ENCODE measurements at places on chromosomes 5 and 9.

GRCh38 chr5:150502847-150503246 lies 5.1 kb upstream of the NDST1 start:
- DNase-seq: no peak

DNA sequence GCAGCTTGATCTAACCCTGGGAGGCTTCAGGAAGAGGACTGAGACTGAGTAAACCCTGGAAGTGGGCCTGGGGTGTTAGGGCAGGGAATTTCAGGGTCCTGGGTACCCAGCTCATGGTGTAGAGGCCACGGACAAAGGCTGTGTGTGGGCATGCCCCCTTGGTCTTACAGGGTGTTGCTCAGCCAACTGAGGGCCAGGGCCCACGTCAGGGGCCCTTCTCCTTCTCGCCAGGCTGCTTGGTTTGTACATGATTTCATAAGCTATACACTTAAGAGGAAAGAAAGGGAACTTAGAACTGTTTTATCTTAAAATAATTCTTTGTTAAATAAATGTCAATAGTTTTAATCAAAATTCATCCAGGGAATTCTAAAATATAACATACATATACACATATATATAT lies 95.4 kb downstream of the TLE4 start:
- DNase-seq: no peak

GRCh38 chr5:32597041-32597629 lies 11.8 kb downstream of the SUB1 start:
- no peak for DNase-seq

GRCh38 chr9:114035845-114036801 lies 42.0 kb downstream of the AMBP start:
- no peak for DNase-seq

GRCh38 chr9:135610290-135611141 lies 28.8 kb downstream of the GLT6D1 start:
- DNase-seq: no peak

GRCh38 chr9:109510506-109510905 lies 12.4 kb upstream of the PTPN3 start:
- DNase-seq: no peak

- no peak for DNase-seq
These were observed 44.5 kb upstream of the CDH6 start for GRCh38 chr5:31148959-31149475.

GRCh38 chr9:122477346-122477745 lies 380 bp downstream of the OR1J1 start:
- DNase-seq: no peak

DNA sequence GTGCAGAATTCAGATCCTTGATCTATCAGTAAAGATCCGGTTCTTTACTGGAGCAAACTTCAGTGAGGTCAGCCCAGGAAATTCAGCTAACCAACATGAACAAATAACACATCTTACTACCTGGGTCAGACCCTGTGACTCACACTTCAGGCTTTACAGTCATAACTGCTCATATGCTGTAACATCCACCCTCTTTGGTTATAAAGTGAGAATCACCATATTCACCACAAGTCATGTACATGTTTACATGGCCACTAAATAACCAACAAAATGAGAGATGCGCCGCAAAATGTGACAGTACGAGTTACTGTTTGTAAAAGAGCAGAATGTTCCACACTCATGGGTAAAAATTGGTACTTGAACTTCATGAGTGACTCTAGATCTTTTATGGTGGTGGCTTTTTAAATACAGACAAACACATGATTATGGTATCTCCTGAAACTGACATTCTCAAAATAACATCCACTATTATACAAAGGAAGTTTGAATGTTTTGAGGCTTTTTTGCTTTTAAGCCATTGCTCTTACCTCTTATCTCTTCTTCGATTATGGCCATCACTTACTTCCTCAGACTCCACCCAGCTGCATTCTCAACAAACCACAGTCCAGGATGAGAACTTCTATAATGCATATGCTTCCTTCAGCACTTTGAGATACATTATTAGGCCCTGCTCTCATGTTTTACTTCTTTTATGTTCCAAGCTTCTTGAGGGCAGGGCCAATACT lies 516.6 kb downstream of the RAB3C start:
- no peak for DNase-seq

DNA sequence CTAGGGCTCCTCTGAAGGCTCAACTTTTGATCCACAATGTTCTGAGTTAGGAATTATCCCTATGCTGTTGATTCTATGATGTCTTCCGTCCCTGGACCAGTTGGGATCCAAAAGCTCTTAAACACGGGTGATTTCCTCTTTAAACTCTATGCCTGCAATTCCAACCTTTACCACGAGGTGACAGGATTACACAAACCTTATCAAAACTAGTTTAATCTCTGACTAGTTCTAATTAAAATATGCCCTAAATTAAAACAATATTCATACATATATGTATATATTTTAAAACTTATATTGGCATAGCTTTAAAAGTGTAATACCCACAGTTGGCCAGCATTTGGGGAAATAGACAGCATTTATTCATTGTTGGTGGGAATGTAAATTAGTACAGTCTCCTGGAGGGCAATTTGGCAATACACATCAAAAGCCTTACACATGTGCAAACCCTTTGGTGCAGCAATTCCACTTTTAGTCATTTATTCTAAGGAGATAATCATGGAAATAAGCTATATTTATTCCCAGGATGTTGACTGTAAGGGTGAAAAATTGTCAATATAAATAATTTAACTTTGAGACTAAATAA lies 51.6 kb upstream of the PHYKPL start:
- DNase-seq: no peak

- DNase-seq: no peak
These were observed 39.2 kb downstream of the ADAMTS19 start for GRCh38 chr5:129499208-129499852.

DNA sequence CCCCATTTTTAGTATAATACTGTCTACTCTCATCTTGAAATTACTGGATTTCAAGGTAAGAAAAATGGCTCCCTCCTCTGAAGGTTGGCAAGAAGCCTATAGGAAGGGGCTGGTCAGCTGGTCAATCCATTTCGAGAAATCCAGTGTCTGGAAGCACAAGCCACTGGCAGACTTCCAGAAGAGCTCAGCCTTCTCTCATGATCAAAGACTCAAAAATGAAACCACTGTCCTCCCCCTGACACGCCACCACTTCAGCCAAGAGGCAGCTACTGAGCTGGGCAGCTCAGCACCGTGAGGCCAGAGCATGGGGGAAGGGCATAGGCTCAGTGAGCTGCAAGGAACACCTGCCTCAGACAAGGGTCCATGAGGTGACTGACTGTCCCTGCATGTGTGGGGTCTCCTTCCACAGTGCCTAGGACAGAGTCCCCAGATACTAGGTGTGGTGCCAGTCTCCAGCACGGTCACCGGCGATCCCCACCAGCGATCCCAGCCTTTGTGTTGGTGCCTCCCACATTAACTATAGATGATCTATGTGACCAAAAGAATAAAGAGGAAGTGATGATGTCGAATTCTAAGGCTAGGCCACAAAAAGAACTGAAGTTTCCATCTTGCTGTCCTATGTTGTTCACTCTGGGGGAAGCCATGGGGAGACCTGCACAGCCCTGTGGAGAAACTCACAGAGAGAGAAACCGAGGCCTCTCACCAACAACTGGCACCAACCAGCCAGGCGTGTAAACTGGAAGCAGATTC lies 100.1 kb upstream of the LRRTM2 start:
- no peak for DNase-seq

DNA sequence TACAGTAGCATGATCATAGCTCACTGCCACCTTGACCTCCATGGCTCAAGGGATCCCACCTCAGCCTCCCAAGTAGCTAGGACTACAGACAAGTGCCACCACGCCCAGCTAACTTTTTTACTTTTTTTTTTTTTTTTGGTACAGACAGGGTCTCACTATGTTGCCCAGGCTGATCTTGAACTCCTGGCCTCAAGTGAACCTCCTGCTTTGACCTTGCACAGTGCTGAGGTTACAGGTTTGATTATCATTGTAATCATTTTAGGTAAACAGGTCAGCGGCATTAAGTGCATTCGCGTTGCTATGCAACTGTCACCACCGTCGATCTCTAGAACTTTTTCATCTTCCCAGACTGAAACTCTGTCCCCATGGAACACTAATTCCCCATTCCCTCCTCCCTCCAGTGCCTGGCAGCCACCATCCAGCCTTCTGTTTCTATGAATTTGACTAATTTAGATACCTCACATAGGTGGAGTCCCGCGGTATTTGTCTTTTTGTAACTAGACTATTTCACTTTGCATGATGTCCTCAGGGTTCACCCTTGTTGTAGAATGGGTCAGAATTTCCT lies 5.8 kb upstream of the CARD19 start:
- no peak for DNase-seq

- no peak for DNase-seq
These were observed 47.3 kb upstream of the ACTBL2 start for GRCh38 chr5:57529864-57530263.

- no peak for DNase-seq
These were observed 59.4 kb upstream of the GNA14 start for GRCh38 chr9:77707383-77708063.

GRCh38 chr9:130487500-130487899 lies 42.7 kb downstream of the ASS1 start:
- no peak for DNase-seq

DNA sequence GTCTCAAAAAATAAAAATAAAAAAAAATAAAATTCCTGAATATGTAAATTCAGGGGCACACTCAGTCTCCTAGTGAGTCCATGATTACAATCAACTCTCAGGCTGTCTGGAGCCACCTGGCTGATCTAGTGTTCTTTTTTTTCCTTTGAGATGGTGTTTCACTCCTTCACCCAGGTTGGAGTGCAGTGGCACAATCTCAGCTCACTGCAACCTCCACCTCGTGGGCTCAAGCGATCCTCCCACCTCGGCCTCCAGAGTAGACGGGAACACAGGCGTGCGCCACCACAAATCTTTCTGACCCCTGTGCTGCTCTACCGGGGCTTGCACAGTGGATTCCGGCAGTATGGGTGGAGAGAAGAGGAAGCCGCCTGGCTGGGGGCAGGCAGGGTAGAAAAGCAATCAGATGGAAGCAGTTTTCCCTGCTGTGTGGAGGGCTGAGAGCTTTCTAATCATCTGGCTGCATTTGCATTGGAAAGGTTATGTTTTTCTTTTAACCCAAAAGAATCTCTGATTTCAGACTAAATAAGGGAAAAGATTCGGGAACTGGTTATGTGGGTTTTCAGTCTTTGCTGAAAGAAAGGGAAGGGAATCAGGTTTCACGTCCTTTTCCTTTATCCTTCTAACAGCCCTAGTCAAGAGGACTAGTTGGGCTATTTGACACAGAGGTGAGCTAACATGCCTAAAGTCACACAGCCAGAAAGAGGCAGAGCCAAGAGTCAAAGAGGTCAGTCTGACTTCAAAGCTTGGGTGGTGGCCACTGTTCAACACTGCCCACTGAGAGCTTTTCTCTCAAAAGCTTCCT lies 26.3 kb upstream of the CORO2A start:
- DNase-seq: peak; percentile 74

DNA sequence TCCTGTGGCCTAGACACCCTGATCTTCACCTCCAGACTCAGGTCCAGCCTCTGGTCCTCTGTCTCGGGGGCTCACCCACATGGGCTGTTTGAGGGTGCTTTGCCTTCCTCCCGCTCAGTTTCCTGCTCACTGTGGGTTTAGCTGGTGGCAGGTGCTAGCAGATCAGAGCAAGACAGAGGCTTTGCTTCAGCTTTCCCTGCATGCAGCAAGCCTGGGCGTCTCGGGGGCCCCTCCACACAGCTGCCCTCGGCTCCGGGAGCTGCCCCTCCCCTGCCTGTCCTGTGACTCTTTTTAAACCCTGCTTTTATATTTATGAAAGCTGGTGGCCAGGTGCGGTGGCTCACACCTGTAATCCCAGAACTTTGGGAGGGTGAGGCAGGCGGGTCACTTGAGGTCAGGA lies 14.6 kb downstream of the MRPL36 start:
- DNase-seq: no peak

GRCh38 chr9:130158001-130158400 lies 14.2 kb upstream of the NCS1 start:
- no peak for DNase-seq

GRCh38 chr5:74630453-74631066 lies 10.0 kb downstream of the ENC1 start:
- DNase-seq: no peak

GRCh38 chr9:117276444-117276843 lies 138.4 kb downstream of the ASTN2 start:
- no peak for DNase-seq

- DNase-seq: no peak
These were observed 127.7 kb upstream of the BASP1 start for GRCh38 chr5:17089690-17090089.

Data from H1 (cell line).